ENCODE measurements at places on chromosomes 7 and 10.

DNA sequence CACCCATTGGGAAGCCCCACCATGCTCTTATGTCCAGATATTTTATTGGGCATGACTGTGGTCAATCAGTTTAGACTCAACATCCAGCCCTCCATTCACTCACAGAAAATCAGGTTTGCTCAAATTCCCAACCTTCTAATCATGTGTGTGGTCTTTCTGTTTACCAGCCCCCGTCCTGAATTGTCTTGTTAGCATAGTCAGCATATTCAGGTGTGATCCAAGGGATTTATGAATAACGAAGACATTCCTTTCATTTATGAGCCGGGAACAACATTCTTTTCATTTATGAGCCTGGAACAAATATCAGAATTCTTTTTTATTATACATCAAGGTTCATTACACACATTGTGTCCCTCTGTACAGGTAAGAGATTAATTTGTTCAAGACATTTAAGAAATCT lies 376.3 kb upstream of the POM121L12 start:
- no peak for DNase-seq

DNA sequence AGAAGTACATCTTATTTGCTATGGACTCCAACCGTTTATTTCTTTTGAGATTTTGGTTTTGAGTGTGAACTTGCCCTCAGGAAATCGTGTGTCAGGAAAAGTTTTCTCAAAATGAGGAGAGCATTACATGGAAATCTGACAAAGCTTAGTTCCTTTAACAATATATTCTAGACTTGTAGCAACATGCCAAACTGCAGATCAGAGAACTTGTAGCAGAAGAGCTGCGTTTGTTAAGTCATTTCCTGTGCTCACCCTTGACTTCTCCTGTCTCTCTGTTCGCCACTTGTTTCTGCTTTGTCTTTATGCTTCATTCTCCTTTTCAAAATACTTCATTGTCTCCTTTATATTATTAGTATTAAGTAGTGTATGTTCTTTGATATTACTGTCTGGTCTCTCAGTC lies 116.6 kb upstream of the FOXP2 start:
- no peak for DNase-seq

DNA sequence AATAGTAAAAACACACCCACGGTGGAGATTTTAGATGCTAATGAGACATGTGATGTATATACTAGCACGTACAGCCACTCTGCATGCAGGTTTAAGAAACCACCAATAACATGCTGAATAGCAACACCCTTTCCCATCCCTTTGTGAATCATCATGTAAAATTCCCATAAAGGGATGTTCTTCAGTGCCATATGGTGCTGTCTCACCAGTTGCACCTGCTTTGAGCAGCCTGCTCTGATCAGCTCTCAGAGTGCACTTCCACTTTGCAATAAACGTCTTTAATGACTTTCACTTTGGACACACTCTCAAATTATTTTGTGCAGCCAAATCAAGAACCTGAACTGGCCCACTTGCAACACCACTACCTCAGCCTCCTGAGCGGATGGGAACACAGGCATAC lies 615.0 kb downstream of the ANKRD7 start:
- DNase-seq = no peak

GRCh38 chr7:78224923-78225322 lies 426.4 kb downstream of the PHTF2 start:
- DNase-seq = no peak

DNA sequence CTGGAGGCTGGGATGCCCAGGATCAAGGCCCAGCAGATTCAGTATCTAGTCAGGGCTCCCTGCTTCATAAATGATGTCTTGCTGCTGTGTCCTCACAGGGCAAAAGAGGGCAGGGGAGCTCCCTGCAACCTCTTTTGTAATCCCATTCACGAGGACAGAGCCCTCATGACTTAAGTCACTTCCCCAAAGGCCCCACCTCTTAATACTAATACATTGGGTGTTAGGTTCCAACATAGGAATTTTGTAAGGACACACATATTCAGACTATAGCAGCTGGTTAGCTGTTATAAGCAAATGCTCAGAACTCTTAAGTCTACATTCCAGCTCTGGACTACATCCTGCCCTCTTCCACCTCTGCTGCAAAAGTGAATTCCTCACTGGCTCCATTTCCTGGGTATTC lies 63.0 kb downstream of the VOPP1 start:
- peak; percentile 86 for DNase-seq

DNA sequence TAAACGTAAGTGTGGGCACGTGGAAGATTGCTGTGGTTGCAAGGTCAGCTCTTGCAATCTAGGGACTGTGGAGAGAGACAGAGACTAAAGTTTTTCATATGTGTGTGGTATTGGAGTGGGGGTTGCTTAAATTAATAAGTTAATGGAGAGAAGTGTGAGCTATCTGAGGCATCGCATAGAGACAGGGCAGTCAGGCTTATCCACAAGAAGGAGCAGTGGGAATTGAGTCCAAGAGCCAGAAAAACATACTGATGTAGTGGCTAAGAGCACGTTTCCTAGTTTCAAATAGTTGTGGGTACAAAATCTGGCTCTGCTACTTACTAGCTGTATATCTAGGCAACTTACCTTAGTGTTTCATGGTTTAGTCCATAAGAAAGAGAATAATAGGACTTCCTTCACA lies 65.8 kb downstream of the SORCS3 start:
- DNase-seq = no peak

DNA sequence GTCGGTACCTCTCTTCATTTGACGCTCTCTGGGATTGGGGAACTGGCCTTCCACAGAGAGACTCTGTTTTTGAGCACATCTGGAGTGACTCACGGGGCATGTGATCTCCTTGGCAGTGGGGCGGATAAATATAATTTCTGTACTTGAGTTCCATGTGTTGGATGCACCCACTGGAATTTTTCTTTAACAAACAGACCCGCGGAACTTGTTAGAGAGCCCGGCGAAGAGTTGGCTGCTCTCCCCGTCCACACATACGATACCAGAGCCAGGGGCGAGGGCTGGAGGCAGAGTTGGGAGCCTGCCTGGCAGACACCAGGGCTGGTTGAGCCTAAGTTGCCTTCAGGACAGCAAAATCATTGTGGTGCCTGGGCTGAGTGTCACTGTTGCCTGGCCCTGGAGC lies at the start of gene FAM180A:
Gene FAM180A (minus strand): TSS at position 44 of the 400 bp plus-strand sequence. CDS start 233 bp downstream, outside the sequence.
- no peak for DNase-seq

- no peak for DNase-seq
Observed at GRCh38 chr7:146375170-146375569, 258.6 kb downstream of the CNTNAP2 start.

GRCh38 chr10:75967491-75967890 lies 536.1 kb downstream of the LRMDA start:
- DNase-seq = no peak

DNA sequence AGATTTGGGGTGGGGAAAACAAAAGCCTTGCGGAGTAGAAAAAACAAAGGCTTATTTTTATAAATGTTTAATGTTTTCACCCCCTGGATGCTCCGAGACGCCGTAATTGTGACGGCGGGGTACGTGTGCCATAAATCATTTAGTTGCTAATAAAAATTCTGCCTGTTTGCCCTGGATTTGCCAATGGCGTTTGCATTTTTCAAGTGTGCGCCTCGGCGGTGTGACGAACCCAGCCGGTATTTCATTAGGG lies 2.5 kb upstream of the TNRC18 start:
- DNase-seq = no peak

DNA sequence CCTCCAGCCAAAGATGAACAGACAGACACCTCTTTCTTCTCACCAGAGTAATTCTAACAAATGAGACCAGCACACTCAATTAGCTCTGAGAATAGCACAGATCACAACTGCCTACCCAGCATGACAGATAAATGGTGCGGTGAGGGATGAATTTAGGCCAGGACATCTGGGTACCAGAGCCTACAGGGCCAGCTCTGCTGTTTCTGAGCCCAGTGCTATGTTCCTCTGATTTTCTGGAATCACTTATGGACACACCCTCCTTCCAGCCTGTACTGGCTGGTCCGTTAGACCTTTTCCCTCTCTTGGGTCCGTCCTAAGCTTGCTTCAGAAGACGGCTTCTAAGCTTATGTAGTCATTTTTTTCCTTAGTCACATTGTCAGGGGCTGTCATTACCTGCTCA lies 73.6 kb downstream of the INSYN2A start:
- DNase-seq = no peak

DNA sequence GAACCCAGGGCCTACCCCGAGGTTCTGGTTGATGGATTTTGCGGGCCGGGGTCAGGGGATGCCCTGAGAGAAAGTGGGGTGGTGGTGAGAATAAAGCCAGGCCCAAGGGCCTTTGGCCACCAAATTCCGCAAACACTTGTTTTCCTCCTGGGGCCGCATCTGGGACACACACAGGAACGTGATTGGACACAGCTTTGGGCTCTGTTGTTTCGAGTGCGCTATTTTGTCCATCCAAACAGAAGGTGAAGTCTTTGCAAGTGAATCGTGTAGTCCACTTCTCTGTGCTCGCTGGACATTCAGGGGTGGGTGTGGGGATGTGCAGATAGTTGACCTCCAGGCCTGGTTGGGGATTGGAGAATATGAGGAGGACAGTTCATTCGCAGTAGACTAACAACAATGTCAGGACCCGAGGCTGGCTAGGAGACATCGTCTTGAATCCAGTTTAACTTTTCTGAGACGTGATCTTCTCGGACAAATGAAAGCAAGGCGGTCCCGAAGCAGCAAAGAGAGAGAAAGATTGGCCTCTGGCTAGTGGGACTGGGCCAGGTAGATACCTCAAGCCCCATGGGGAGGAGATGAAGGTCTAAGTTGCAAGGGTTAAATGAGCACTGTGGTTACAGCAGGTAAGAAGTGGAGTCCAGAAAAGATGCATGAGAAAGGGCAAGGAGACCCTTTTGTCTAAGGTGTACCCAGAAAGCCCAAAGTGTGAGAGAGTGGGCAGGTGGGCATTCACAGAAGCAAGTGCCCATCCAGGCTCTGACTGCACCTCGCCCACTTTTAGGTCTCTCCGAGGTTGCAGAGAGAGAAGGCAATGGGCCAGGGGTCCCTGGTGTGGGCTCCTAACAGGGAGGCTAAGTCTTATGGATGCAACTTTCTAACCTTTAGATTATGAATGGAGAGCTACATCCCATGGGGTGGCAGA lies 764 bp upstream of the FAM131B start:
- DNase-seq = no peak

DNA sequence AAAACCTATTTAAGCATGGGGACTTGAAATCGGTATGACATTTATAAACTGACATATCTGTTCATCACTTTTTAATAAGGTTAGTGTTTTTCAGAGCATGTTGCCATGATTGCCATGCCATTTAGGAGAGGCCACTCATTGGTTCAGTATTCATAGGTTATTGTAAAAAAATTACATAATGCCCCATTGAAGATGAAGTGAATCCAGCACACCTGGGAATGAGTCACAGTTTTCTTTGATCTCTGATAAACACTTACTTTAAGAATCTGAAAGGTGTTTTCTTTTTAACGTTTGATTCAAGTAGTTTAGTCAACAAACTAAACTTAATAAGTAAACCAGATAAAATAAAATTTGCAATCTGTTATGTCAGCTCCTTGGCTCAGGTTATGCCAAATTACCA lies 278.3 kb downstream of the ARL4A start:
- DNase-seq = no peak

GRCh38 chr10:67473850-67474633 lies 222.0 kb downstream of the CTNNA3 start:
- DNase-seq = no peak

GRCh38 chr10:124595143-124595883 lies 133.7 kb downstream of the LHPP start:
- DNase-seq = no peak

- no peak for DNase-seq
Observed at GRCh38 chr7:24026351-24026750, 257.6 kb upstream of the NPY start.

DNA sequence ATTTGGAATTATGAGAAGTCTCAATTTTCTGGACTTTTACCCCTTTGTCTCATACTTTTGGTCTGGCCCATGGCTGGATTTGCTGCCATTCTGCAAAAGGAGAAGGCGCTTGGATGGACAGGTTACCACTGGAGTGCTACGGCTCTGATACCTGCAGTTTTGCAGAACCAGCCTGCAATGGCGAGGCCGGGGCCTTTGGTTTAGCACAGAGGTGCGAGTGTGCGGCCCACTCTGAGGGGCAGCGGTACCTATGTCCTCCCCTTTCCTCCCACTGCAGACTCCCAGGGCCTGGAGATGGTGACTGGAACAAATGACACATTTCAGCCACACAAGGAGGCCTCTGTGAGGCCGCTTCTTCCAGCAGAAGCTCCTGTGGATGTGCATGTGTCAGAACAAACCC lies 11.9 kb downstream of the ZNF777 start:
- DNase-seq = no peak

GRCh38 chr10:118488710-118489497 lies 106.5 kb downstream of the PRLHR start:
- DNase-seq = peak; percentile 8

GRCh38 chr7:122143376-122143750 lies 686 bp downstream of the AASS start:
- no peak for DNase-seq
